ENCODE measurements at places on chromosomes 4 and X.

DNA sequence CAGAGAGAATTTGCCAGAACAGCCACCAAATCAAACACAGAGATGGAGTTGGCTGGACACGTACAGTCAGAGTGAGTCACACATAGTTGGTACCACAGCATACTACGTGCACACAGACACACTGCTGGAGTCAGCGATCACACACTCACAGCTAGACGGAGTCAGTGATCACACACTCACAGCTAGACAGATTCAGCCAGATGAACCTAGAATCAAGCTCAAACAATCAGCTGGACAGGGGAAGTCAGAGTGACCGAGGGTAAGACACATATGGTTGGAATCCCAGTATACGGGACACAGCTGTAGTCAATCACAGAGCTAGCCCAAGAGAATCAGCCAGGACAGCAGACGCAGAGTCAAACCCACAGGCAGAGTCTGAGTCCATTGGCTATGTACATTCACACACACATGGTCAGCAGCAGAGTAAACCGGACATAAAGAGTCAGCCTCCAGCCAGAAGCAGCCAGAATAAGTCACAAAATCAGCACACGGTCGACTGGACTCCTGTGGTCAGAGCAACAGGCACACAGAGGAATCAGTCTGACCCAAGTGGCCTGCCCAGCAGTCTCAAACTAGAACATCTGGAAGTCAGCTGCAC, 4.6 kb downstream of the SLC38A5 start:
- DNase-seq: no peak

- no peak for DNase-seq
Observed at GRCh38 chr4:24195991-24196736, 306.3 kb upstream of the PPARGC1A start.

DNA sequence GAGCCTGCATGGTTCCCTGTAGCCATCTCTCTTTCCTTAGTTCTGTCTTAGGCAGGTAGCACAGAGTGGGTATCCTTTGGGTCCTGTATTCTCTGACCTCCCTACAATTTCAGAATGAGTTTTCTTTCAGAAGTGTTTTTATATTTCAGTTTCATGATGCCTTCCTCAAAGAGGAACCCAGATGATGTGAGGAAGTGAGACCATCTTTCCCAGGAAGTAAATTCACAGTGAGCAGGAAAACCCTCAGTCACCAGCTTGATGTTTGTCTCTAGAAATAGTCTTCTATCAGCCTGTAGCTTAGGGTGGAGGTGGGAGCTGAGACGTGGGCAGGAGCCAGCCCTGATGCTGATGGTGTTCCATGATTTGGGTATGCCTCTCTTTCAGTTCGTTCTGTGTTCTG, 16.9 kb downstream of the PLAC1 start:
- no peak for DNase-seq

DNA sequence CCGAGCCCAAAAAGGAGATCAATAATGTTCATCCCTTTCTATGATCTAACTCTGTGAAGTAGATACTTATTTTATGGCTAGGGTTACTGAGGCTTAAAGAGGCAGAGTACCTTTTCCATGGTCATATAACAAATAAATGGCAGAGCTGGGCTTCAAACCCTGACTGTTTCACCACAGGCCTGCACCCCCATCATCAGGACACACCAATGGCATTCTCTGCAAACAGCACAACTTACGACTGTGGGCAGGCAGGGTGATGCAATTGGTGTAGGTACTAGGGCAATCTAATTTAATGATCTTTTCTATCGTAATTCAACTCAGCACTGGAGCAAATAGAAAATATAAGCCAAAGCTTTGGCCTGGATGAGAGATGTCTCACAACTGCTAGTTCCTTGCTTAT, 118.8 kb upstream of the CBR4 start:
- no peak for DNase-seq

DNA sequence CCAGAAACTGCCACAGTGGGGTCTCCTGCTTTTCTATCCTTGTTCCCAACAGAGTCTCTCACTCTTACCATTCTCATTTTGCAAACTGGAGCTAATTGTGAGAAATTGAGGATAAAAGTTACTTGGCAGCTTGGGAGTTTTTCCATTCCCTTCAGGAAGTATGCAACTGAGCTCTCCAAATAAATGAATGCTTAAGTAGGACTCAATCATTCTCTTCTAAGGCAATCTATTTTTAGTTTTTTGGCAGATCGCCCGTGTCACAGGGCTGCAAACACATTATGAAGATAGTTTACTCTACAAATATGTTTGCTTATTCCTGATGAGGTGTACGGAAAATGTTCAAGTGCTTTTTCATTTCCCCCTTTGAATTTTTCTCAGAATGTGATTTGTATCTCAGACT, 5.3 kb downstream of the ASB11 start:
- no peak for DNase-seq

DNA sequence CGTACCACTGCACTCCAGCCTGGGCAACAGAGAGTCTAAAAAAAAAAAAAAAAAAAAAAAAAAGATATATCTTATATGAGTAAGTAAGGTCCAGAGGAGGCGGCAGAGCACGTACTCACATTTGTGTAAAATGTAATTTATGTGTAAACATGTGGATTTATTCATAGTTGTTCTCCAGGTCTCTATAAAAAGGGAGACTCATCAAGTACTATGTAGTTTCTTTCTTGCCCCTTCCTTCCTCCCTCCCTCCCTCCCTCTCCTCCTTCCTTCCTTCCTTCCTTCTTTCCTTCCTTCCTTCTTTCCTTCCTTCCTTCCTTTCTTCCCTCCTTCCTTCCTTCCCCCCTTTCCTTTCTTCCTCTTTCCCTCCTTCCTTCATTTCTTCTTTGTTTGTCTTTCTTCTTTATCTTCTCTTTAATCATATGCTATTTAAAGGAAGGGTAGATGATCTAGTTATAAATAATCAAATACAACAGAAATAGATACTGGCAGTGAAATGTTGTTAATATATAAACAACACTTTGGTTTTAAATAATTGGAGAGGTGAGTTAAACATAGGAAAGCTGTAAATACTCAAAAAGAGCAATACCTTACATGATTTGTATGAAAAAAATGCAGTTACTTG, 344.8 kb downstream of the ANK2 start:
- no peak for DNase-seq

GRCh38 chr4:14868426-14869395, 133.6 kb upstream of the CPEB2 start:
- DNase-seq: no peak

DNA sequence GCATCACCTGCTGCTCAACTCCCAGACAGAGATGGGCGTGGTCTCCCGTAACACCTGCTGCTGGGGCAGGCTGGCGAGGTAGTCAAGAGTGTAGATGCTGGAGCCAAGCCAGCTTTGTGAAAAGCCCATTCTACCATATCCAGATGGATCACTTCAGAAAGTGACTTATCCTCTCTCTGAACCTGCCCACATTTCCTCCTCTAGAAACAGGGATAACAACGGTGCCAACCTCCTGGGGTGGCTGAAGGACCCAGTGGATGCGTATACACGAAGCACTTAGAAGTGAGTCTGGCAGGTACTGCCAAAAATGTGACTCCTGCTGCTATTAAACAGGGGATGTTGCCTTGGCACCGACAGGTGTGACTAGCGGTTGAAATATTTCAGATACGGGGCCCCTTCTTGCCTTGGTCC, 95.8 kb downstream of the SORBS2 start:
- DNase-seq: no peak

- no peak for DNase-seq
Observed at GRCh38 chrX:37746218-37746941, 33.5 kb upstream of the CYBB start.

GRCh38 chr4:149841686-149842085, 26.0 kb upstream of the IQCM start:
- no peak for DNase-seq

DNA sequence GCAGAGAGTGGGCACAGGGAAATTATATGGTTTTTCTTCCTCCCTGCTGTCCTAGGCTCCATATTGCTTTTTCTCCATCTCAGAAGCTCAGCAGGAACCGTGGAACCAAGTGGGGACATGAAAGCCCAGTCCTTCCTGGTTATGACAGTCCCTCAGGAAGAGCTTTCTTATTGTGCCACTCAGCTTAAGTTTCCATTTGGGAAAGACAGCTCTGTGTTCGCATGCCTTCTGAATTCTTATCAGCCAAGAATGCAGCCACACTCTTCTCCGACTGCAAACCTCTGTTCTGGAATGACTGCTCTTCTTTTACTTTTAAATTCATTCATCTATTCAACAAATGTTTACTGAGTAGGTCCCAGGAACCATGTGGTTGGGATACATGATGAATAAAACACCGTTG, 58.0 kb upstream of the PPARGC1A start:
- DNase-seq: no peak

DNA sequence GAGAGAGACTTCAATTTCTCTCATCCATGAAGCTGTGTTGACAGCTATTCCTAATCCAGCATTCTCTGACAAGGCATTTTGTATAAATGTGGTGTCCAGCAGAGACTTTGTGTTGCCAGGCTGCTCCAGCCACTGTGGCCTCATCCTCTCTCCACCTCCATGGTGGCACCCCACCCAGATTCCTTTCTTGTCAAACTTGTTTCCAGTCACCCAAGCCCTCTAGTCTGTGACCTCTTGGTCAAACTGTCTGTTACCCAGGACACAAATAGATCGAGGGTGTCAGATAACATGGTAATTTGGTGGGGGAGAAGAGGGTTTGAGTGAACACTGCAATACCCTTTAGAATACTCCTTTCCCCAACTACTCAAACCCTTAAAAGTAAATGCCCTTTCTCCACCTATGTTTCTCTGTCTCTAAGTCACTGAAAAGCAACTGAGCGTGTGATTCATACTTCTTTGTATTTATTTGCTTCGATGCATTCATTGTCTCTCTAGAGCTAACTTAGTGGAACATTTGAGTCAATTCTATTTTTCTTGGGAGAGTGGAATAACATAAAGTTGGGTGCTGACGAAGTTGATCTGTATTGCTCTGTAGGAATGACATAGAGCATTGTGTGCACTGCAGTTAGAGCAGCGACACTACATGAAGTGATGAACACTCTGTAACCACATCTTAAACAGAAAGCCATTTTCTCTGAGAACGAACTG, 13.7 kb downstream of the PITX2 start:
- DNase-seq: no peak

DNA sequence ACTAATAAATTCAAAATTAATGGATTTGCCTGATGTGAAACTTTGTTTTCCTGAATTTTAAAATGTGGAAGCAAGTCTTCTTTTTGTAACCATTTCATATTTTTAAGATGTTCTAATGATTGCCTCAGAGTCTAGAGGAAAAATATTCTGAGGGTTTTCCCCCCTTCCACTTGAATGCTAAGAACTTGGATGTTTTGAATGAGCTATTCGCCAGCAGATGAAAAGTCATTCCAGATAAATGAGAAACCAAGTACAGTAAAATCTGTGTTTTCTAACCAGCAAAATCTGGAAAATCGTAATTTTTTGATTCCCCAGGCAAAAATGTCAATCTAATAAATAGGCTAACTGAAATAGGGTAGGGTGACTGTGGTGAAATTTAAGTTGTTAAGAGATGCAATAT, 45.6 kb downstream of the SLIT2 start:
- DNase-seq: no peak

DNA sequence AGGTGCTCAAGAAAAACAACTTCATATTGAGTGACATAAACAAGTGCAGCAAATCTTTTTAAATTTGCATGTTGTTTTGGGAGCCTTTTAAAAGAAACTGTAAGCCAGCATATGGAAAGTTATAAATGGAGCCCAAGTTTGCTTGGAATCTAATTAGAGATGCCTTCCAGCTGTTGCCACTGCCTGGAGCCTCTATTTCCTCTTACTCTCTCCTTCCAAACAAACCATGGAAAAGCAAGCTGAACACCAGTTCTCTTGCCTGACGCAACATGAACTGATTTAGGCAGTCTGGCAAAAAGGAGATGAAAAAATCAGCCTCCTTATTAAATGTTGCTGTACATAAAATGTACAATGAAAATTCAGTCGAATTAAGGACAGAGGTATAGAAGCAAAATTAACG, 21.5 kb downstream of the ARSJ start:
- no peak for DNase-seq

GRCh38 chr4:119135721-119136121, at the start of gene MYOZ2:
MYOZ2 (plus strand) TSS chr4:119135832; CDS start chr4:119136526, 694 bp downstream.
- DNase-seq: no peak

DNA sequence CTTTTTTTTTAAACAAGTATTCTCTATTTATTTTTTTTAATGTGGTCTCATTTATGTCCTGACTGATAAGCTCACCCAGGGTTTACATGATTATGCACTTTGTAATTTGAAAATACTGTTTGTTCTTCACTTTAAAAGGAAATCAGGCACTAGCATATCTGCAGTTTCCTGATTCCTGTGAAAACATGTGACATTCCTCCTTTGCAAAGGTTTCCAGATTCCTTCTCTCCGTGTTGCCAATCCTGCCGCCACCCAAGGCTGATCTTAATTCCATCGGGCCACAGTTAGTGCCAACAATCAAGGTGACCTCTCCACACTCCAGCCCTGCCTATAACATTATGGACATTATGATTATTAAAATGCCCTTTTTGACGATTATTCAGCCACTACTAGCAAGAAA, 225.4 kb downstream of the PCDH7 start:
- DNase-seq: no peak

DNA sequence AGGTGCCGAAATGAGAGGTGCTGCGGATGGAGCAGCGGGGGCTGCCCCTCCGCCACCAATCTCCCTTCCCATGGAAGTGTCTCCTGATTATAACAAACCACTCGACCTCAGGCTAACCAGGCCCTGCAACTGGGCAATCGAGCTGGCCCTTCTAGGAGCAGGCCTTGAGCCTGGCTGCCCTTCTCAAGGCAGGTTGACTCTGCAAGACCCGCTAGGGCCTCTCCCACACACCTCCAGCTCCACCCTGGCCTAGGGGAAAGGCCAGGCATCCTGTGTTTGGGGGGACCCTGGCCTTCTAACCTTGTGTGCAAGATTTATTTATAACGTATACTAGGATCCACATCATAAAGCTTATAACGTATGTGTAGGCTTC, 3.7 kb upstream of the BCOR start:
- DNase-seq: no peak

- no peak for DNase-seq
Observed at GRCh38 chr4:5423670-5424069, 284.7 kb downstream of the EVC2 start.

DNA sequence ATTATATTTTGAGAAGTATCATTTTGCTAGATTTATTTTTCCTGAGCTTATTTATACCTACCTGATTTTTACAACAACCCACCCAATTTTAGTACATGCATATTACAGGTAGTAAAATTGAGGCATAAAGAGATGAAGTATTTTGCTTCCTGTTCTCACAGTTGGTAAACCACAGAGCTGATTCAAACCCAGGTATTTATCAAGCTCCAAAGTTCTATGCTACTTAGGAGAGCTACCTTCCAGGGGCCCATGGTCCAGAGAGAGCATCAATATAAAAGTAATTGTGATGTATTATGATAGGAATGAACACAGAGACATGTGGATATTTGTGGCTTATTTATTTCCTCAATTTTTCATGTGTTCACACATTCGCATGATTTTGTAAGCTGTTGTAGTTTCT, 20.2 kb upstream of the GBA3 start:
- DNase-seq: no peak

GRCh38 chrX:130497531-130497930, 95.7 kb downstream of the RBMX2 start:
- DNase-seq: no peak

- no peak for DNase-seq
Observed at GRCh38 chr4:184284336-184284690, 66.6 kb upstream of the ENPP6 start.

All from stimulated activated CD8-positive, alpha-beta memory T cell treated with anti-CD3 and anti-CD28 coated beads, Interleukin-7, amount 100 ng/mL, for 1 hour (primary cell).